ENCODE measurements at places on chromosomes 1 and 21.

DNA sequence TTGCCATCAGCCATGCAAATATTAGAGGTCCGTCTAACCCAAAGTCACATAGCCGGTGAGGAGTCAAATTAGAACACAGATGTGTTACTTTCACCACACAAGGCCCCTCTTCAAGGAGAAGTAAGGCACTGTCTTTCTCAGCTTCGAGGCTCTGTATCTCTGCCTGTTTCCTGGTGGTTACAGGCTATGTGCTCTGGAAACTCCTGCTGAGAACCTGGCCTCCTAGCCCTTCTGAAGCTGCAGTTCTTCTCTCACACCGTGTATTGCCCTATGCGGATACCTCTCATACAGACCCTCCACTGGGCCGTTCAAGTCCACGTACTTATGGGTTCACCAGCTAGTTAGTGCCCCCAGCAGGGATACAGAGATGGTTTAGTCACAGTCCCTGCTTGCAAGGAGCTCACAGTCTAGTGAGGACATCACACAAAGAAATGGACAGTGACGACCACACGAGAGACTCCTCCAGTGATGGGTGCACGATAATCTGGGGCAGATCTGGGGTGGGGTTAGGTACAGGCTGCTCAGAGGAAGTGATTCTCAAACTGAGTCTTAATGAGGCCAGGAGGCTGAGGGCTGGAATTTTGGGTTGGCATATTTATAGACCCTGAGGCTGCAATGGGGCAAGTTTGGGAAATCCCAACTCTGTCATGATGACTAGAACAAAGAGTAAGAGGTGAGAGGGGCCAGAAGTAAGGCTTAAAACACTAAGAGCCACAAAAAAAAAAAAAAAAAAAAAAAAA lies 22.8 kb upstream of the ELOA start:
- DNase-seq, result no peak

GRCh38 chr1:230975636-230976035 lies 3.0 kb downstream of the TTC13 start:
- DNase-seq, result no peak

GRCh38 chr1:4449972-4450371 lies 204.4 kb upstream of the AJAP1 start:
- DNase-seq, result no peak

- DNase-seq, result no peak
Observed at GRCh38 chr1:19617376-19617775, 26.7 kb upstream of the NBL1 start.

- no peak for DNase-seq
Observed at GRCh38 chr1:167328306-167328815, 107.7 kb downstream of the POU2F1 start.

DNA sequence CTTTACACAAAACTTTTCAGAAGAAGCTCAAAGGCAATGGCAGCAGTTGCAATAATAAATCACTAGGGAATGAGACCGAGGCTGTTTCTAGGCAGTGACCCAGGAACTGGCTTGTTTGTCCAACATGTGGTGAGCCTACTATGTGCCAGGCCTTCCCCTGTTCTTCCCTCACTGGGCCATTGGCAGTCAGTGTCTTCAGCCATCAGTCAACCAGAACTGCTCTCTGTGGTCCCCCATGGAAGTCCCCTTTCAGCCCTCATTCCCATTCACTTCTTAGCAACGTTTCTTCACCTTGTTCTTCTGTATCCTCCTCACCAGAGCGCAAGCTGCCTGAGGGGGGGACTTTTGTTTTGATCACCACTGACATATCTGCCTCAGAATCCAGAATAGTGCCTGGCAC lies 274.1 kb downstream of the RRAGC start:
- DNase-seq, result no peak

GRCh38 chr1:29565490-29565889 lies 329.2 kb downstream of the PTPRU start:
- no peak for DNase-seq

- no peak for DNase-seq
Observed at GRCh38 chr1:7608628-7609305, 162.3 kb upstream of the VAMP3 start.

DNA sequence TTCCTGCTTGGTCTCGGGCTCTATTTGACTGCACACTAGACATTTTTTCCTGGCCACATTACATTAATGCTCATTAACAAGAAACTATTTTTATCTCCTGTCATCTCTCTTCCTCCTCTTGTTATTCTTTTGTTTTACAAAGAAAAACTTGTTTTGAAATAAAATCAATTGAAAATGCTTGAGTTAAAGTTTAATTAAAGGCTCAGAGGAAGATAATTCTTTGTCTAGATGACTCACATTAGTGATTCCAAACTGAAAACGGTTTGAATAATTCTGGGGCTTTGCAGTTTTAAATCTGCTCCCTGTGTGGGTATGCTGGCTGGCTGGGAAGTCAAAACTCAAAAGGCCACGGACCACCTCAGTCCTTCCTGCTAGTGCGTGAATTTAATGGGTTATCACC lies 29.6 kb downstream of the RGS5 start:
- no peak for DNase-seq

DNA sequence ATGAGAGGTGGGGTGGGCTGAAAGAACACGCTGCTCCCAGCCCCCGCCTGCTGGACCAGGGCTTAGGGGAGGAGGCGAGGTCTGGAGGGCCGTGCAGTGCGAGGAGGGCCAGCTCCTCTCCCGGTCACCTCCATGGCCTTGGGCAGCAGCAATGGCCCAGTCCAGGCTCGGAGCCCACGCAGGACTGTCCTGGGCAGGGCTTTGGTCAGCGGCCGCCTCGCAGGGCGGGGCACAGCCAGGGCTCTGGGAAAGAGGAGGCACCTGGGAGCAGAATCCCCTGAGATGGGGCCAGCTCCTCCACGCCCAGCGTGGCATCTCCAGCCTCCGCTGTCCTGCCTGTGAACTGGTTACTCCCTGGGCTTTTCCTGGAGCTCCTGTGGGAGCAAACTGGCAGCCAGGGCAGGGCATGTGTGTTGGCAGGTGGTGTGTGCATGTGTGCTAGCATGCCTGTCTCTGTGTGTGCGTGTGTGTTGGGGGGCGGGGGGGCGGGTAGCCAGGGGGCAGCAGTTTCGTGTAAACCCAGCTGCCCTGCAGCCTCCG lies 27.4 kb downstream of the ARHGEF16 start:
- DNase-seq, result no peak

DNA sequence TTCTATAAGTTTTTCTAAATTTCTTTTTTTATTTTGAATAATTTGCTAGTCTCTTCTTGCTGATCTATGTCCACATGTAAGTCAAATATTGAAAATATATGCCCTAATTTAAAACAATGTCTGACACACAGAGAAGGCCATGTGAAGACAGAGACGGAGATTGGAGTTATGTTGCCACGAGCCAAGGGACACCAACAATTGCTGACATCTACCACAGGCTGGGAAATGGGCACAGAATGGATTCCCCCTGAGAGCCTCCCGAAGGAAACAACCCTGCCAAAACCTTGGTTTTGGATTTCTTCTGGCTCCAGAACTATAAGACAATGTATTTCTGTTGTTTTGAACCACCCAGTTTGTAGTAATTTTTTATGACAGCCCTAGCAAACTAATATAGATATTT lies 485.0 kb upstream of the ZRANB2 start:
- no peak for DNase-seq

DNA sequence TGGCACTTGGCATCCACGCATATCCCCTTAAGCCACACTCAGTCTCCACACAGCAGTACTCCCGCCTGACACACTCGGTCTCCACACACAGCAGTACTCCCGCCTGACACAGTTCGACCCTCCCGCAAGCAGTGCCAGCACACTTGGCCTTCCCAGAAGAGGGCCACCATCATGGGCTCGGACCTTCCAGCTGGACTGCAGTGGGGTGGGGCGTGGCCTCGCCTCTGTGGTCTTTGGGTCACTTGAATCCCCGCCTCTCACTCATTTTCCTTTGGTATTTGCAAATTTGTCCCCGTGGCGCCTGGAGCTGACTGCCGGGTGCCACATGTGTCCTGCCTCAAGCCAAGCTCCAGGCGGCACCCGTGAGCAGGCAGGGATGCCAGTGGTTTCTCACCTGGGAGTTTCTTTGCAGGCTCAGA lies 63.7 kb downstream of the FAAP20 start:
- no peak for DNase-seq

GRCh38 chr1:64922336-64922735 lies 44.0 kb downstream of the JAK1 start:
- no peak for DNase-seq

GRCh38 chr1:145827966-145828365 lies 4.0 kb downstream of the POLR3C start:
- DNase-seq, result no peak

GRCh38 chr1:168842916-168843315 lies 113.9 kb upstream of the DPT start:
- no peak for DNase-seq

DNA sequence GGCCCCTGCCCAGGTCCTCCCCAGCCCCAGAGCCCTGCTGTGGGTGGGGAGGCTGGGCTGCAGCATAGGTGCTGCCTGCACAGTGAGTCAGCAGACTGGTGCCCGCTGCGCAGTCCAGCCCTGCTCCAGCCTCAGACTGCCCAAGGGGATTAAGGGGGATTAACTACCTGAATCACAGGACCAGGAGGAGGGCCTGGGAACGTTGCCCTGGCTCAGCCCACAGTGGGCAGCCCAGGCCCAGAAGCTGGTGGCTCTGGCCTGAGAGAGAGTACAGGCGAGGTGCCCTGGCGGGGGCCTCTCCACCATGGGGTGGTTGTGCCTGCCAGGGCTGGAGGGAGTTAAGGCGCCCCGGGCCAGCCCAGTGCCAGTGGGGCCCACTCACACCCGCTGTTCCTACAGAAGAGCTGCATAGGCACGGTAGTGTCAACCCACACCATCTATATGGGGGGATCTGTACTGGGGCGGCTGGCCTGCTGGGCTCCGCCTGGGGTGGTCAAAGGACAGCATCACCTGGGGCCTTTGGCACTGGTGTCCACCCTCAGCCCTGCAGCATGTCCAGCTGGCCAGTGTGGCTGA lies 2.3 kb downstream of the OBSCN start:
- no peak for DNase-seq

GRCh38 chr21:18142655-18143054 lies 102.0 kb upstream of the CHODL start:
- no peak for DNase-seq

DNA sequence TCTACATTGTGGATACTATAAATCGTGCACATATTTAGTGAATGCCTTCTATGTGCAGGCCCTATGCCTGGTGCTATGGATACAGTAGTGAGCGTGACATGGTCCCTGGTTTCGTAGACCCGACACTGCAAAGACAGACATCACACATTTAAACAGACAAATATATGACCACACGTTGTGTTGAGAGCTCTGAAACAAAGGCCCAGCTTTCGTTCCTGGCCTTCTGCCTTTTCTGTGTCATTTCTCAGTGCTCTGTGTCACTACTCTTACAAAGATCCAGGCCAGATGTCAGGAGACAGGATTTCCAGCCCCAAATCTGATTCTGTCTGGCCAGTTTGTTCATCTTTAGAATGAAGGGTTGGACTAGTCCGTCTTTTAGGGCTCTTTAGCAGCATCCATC lies 19.3 kb upstream of the TRABD2B start:
- no peak for DNase-seq

DNA sequence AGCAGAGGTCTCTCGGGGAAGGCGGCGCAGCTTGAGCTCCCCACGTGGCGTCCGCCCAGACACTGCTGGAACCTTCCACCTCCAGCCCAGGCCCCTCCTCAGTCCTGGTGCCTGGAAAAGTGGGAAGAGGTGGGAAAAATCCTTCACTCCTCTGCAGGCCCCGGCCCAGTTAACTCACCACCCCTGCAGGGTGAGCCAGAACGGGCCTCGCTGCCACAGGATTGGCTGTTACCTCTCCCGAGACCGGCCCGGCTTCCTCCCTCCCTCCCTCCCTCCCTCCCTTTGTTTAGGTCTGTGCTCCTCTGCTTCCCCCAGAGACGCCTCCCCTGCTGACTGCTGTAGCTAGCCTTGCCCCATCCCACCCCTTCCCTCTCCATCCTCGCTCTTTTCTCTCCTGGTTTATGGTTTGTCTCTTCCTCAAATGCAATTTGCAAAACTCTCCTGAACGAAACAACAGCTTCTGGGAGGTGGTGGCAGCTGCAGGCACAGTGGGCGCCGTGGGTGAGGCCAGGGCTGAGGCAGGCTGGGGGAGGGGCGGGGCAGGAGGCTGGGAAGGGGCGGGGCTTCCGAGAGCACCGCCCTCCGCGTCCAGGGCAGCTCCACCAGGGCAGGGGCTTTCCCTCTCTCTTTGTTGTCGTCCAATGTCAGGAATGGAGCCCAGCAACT lies 6.5 kb downstream of the CAPN9 start:
- DNase-seq, result no peak

GRCh38 chr1:216596281-216596862 lies 126.9 kb downstream of the ESRRG start:
- DNase-seq, result no peak

DNA sequence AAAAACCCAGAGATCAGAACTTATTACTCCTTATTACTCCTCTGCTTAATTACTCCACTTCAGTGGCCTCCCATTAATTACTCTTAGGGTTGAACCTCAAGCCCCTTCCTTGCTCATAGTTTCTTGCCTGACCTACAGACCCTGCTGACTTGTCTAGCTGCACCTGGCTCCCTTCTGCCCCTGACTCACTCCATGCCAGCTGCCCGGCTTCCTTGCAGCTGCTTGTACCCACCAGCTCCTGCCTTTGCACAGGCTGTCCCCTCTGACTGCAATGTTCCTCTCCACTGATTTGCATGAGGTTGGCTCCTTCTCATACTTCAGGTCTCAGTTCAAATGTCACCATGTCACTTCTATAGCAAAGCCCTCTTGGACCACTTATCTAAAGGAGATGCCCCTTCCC lies 1.9 kb upstream of the PTPRU start:
- no peak for DNase-seq

GRCh38 chr1:219710529-219711194 lies 97.8 kb upstream of the ZC3H11B start:
- no peak for DNase-seq

- DNase-seq, result no peak
Observed at GRCh38 chr1:52368383-52369172, 2.6 kb upstream of the CC2D1B start.

DNA sequence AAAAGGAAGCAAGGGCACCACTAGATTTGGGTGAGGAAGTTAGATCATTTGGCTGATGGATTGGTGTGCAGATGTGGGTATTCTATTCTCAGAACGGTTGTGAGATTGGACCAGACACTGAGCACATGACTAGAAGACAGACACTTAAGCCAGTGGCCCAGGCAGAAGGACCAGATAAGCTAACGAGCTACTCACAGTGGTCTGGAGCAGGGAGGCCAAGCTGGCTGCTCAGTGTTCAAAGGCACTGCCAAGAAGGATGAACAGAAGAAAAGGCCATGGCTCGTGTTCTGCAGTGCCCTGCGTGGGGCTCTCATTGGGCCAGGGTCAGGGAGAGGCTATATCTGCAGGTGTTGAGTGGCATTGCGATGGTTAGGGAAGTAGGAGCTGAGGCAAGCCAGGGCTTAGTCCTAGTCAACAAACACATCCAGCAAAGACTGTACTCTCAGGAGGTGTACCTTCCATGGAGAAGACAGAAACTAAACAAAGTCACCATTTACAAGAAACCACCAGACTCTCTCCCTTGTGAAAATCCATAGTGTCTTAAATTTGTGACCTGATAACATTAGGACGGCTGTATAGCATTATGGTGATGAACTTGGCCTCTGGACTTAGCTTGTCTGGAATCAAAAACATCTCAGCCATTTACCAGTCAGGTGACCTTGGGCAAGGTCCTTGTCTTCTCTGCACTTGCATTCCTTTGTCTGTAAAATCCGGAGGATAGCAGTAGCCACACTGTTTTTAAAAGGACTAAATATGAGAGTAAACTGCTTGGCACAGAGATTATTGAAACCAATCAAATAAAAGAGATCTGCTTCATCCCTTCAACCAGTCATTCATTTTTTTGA lies 274.5 kb downstream of the SIPA1L2 start:
- no peak for DNase-seq

Measured in activated CD4-positive, CD25-positive, alpha-beta regulatory T cell treated with anti-CD3 and anti-CD28 coated beads, Interleukin-2, amount 50 U/mL, for 16 hours (primary cell).